NCI-H1105 treated with DMSO at 0.1 percent for 48 hours (cell line): ENCODE measurements at places on chromosomes 1 and 21.

DNA sequence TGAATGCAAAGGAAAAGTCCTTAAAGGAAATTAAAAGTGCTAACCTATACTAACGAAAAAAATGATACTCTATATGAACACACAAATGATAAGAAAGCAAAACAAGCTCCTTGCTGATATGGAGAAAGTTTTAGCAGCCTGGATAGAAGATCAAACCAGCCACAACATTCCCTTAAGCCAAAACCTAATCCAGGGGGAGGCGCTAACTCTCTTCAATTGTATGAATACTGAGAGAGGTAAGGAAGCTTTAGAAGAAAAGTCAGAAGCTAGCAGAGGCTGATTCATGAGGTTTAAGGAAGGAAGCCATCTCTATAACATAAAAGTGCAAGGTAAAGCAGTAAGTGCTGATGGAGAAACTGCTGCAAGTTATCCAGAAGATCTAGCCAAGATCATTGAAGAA lies 3.4 kb downstream of the KRTAP23-1 start:
- DNase-seq = no peak

- no peak for DNase-seq
Measured at GRCh38 chr1:155125511-155125945, 2.1 kb upstream of the EFNA1 start.

DNA sequence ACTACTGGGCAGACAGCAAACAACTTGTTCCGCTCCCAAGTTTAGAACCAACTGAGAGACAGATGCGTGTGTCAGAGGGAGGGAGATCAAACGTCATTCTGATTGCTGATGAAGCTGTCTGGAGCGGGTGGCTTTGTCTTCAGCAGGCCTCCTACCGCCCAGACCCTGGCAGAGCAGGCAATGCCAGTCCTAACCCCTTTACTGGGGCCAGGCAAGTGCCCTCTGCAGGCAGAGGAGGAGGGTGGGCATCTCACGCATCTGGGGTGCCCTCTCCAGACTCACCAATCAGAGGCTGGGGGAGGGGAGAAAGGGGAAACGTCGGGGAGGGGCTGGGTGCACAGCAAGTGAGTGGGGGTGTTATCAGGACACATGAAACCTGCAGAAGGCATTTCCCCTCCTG lies 126.6 kb downstream of the ACTL8 start:
- no peak for DNase-seq

GRCh38 chr21:21231913-21232312 lies 233.7 kb downstream of the NCAM2 start:
- no peak for DNase-seq
